ENCODE measurements at places on chromosomes 2 and 18. TPM values are rescaled to one million over a fixed set of nuclear protein-coding genes. Genes with fewer than 3 reads are reported as not detected.

The TRIM54 gene
- total RNA-seq = 0.09 TPM

DNA sequence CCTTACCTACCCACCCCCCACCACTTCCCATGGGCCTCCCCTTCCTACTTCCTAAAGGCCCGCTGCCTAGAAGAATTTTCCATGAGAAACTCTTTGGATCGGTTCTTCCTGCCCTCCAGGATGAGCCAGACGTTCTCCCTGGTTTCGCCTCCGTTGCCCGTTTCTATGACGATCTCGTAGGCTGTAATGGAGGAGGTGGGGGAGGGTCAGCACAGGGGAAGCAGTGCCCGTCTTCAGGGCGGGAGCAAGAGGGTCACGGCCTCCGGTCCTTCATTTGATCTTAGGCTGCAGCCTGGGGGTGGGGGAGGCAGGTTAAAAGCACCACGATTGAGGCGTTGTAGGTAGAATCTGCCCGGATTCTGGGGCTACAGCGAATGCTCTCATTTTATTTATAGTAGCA, 172.0 kb downstream of the LOXHD1 start:
- no peak overlapping the region for H3K4me3 ChIP-seq
- H3K27me3 ChIP-seq = peaks cover 5% of the 10 kb centered on the region
- H3K27ac ChIP-seq = no peak overlapping the region

DNA sequence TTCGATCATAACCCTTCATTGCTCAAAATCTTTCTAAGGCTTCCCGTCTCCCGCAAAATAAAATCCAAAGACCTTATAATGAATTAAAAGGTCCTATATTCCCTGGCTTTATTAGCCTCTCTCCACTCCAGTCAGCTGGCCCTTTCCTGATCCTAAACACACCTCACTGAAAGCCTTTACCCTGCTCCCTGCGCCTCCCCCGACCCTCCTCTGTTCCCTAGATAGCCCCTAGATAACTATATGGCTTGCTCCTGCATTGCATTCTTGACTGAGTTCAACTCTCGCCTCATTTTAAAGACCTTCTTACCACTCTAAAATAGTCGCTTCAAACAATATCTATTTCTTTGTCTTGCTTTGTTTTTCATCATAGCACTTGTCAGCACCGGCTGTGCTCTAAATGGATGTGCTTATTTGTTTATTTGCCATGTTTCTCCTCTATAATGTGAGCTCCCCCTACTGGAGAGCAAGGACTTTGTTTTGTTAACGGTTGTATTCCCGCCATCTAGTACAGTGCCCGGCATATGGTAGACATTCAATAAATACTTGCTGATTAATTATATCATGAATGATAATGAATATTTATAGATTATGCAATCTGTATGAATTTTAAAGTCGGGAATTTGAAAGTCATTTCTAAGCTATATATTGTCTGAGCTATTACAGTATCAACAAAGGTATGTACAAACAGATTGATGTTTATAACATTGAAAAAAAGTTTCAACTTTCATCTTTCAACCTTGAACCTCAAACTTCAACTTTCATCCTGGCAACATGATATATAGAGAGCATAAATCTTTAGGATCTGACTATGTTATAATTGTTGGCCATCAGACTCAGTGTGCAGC, 32.4 kb upstream of the VIT start:
- DNase-seq = peak; percentile 13

DNA sequence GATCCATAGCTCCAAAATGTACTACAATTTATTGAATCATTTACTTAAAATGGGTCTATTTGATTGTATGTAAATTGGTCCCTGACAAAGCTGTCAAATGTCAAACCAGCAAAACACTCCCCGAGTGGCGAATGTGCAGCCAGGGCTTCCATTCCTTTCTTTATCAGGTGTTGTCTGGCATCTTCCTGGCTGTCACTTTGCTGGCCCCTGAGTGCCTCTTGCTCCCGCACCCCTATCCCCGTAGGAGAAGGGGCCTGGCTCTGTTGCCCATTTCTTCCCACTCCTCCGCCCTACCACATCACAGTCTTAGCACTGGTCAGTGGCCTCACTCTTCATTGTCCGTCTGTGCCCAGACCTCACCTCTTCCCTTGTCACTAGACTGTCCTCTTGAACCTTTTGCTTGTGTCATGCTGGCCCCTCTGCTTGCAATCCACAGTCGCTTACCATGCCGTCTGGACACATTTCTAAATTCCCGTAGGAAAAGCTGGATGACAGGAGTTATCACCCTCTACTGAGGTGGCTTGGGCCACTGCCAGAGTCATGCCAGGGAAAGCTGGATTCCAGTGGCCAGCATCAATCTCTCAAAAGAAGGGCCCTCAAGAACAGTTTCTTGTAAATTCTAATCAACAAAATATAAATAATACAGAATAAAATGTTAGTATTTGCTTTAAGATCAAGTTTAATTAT, 15.4 kb downstream of the UBE2F start:
- H3K36me3 ChIP-seq = no peaks in the 10 kb centered on the region
- DNase-seq = no peak
- H3K27me3 ChIP-seq = no peaks in the 10 kb centered on the region
- no peak overlapping the region for H3K27ac ChIP-seq

The ALLC gene
- not detected for total RNA-seq

The LHCGR gene
- 0.26 TPM for total RNA-seq

DNA sequence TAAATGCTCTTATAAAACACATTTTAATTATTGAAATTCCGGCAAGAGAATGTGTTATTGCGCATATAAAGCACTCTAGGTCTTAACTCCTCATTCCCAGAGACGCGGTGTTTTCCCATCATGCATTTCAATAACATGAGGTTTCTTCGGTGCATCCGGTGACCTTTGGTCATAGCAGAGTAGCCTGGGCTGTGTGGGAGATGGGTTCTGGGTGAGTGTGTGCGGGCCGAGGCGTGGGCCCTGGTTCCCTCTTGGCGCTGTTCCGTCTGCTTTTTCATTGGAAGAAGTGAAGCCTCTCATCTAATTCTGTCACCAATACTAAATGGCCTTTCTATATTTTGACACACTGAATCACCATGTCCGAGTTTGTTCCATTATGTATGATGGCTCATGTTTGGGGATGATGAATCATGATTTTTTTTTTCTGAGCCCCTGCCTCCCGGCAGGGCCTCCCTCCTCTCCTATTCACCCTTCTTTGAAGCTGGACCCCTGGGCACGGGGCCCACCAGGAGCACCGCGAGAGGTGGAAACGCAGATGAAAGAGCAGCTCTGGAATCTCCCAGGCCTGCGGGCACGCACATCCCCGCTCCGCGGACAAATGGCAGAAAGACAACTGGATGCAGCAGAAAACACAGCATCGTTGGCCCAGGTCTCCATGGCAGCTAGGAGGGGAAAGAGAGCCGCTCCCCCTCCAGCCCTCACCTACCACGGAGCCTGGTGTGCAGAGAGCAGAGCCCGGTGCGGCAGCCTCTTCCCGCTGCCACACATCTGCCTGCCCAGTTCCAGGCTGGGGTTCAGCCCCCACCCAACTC, 85.8 kb upstream of the HPCAL1 start:
- no peak overlapping the region for H3K27ac ChIP-seq
- no peak overlapping the region for H3K4me3 ChIP-seq
- DNase-seq = no peak
- peaks cover 4% of the 10 kb centered on the region for H3K27me3 ChIP-seq

GRCh38 chr2:133484106-133484505, 84.2 kb downstream of the NCKAP5 start:
- H3K27ac ChIP-seq = no peak overlapping the region
- no peak overlapping the region for H3K4me3 ChIP-seq
- no peaks in the 10 kb centered on the region for H3K4me1 ChIP-seq
- H3K27me3 ChIP-seq = no peaks in the 10 kb centered on the region
- H3K36me3 ChIP-seq = no peaks in the 10 kb centered on the region
- no peak for DNase-seq

DNA sequence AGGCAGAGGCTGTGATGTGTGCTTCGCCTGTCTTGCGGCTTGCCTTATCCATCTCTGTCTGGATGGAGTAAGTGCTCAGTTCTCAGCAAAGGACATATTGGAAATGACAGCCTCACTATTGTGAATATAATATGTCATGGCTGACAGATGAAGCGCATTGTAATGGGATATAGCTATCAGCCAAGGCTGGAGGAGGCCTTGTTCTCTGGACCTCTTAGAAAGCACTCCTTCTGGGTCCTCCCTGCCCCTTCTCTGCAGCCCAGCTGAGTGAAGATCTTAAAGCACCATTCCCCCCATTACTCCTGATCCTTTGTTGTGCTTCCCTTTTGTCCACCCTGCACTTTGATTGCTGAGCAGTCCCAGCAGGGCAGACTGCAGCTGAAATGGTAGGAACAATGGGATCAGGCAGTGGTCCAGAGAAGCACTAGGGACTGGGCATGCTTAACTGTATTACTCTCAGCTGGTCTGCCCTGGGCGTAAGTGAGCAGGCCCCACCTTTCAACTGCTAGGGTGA, 265.3 kb downstream of the SETBP1 start:
- peaks cover 3% of the 10 kb centered on the region for H3K36me3 ChIP-seq
- no peak overlapping the region for H3K27ac ChIP-seq
- no peak overlapping the region for H3K4me3 ChIP-seq
- no peak for DNase-seq
- H3K27me3 ChIP-seq = no peaks in the 10 kb centered on the region

GRCh38 chr2:174083843-174084458, 118.8 kb upstream of the SP3 start:
- no peaks in the 10 kb centered on the region for H3K36me3 ChIP-seq
- H3K27ac ChIP-seq = no peak overlapping the region

The CROCC2 gene
- total RNA-seq = 17.4 TPM

The LCT gene
- total RNA-seq = not detected

The STPG4 gene
- 0.28 TPM for total RNA-seq

The USP40 gene
- 80.4 TPM for total RNA-seq

The ACADL gene
- 34.8 TPM for total RNA-seq

The TMEM150A gene
- 10.2 TPM for total RNA-seq

The ADD2 gene
- total RNA-seq = 5.9 TPM

The CFAP53 gene
- total RNA-seq = 5.3 TPM

The KYNU gene
- total RNA-seq = 15.5 TPM

The MARCO gene
- 20.3 TPM for total RNA-seq

The G6PC2 gene
- total RNA-seq = not detected

DNA sequence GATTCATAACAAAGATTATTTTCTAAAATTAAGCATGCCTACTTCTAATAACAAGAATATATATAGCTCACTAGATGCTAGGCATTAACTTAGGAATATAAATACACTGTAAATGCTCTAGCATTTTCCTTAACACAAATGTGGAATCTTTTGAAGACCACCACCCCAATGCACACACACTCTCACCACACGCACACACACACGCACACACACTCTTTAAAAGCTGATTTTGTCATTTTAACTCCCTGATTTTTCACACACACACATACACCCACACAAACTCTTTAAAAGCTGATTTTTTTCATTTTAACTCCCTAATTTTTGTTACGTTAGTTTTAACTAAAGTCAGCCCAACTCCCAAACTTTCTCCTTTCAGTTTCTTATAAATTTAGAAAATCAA, 3.0 kb downstream of the COL5A2 start:
- peaks cover 7% of the 10 kb centered on the region for H3K4me1 ChIP-seq
- DNase-seq = peak; percentile 60
- peaks cover 6% of the 10 kb centered on the region for H3K36me3 ChIP-seq
- H3K4me3 ChIP-seq = no peak overlapping the region
- H3K27ac ChIP-seq = no peak overlapping the region

The UGGT1 gene
- total RNA-seq = 57.7 TPM

DNA sequence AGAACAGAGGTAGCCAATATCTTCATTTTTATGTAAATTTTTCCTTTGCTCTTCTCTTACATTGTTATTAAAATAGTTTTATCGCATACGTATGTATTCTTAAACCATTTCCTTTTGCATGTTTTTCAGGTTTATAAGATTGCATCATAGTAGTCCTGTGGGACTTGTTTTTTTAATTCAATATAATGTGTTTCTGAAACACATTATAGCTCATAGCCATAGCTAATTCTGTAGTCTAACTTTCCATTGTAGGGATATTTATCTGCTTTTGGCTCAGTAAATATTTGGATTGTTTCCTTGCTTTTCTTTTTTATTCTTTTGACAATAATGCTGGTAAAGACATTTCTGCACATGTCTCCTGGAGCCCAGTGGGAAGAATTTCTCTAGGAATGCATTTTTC, 484.3 kb downstream of the PTPRM start:
- DNase-seq = no peak
- peaks cover 3% of the 10 kb centered on the region for H3K4me1 ChIP-seq
- no peak overlapping the region for H3K27ac ChIP-seq
- H3K27me3 ChIP-seq = no peaks in the 10 kb centered on the region
- no peak overlapping the region for H3K4me3 ChIP-seq
- H3K36me3 ChIP-seq = no peaks in the 10 kb centered on the region

The ACVR1C gene
- total RNA-seq = 1.9 TPM

The UGT1A10 gene
- not detected for total RNA-seq

- H3K27me3 ChIP-seq = no peaks in the 10 kb centered on the region
- no peak overlapping the region for H3K27ac ChIP-seq
- H3K4me3 ChIP-seq = no peak overlapping the region
- H3K36me3 ChIP-seq = no peaks in the 10 kb centered on the region
- DNase-seq = no peak
- no peaks in the 10 kb centered on the region for H3K4me1 ChIP-seq
Observed at GRCh38 chr2:21890716-21891115, 766.9 kb downstream of the TDRD15 start.

DNA sequence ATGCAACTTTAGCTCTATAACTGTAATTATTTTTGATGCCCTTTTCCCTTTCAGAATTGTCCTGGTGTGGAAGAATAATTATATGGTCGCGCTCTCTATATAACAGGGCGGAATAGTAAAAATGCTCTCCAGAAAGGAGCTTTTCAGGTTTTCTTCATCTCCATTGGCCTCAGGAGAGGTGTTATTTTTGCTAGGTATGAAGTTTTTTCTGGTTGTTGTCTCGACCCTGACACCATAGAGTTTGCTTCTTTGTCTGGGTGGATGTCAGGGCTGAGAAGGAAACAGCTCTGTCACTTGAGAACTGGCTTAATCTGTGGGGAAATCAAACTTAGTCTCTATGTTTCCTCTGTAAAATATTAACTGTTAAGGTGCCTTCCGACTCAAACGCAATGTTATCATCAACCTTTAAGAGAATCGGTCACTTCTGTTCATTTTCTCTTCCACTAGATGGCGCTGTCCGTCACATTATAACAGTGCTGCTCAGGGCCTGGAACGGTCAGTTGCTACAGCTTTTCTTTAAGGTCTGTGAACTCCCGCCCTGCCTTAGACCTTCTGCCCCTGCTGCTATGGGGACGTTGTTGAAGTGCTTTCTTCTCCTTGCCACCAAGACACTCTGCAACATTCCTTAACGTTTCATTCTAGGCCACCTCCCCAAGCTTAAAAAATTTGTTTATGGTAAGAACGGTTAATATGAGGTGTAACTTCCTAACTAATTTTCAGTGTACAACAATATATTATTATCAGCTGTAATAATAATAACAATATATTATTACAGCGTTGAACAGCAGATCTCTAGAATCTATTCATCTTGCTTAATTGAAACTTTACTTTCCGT, 23.8 kb upstream of the SERPINB12 start:
- H3K4me3 ChIP-seq = no peak overlapping the region
- H3K36me3 ChIP-seq = no peaks in the 10 kb centered on the region
- no peaks in the 10 kb centered on the region for H3K27me3 ChIP-seq
- DNase-seq = peak; percentile 82
- no peak overlapping the region for H3K27ac ChIP-seq
- no peaks in the 10 kb centered on the region for H3K4me1 ChIP-seq

The SERPINB12 gene
- not detected for total RNA-seq

The SLC9A2 gene
- total RNA-seq = 0.52 TPM

The C1QL2 gene
- total RNA-seq = 0.31 TPM

GRCh38 chr18:48216639-48217257, 192.4 kb downstream of the ZBTB7C start:
- no peaks in the 10 kb centered on the region for H3K27me3 ChIP-seq
- no peaks in the 10 kb centered on the region for H3K36me3 ChIP-seq
- DNase-seq = peak; percentile 48
- no peak overlapping the region for H3K27ac ChIP-seq
- no peak overlapping the region for H3K4me3 ChIP-seq

The SPDYA gene
- 1.1 TPM for total RNA-seq

Measured in lung (tissue), 17 donors.